Spleen (tissue), 13 donors: ENCODE measurements at places on chromosomes 7 and 10.
A peak's percentile ranks its signal among the peaks of the same experiment; 100 is the strongest.

DNA sequence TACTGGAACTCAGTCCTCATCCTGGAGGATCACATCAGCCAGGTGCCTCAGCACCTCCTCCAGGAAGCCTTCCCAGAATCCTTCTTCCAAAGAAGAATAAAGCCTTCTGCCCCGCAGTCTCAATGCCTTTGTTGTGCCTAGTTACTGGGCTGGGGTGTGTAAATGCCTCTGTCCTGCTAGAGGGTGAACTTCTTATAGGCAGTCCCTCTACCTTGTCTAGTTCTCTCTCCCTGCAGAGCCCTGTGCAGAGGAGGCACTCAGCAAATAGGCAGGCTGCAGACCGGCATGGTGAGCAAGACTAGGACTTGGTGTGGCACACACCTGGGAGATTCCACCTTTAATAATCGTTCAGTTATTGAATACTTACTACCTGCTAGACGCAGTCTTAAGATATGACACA, 104.7 kb upstream of the PCBD1 start:
- peak; percentile 21 for DNase-seq

GRCh38 chr7:108839076-108839475, 269.4 kb downstream of the DNAJB9 start:
- DNase-seq = no peak

DNA sequence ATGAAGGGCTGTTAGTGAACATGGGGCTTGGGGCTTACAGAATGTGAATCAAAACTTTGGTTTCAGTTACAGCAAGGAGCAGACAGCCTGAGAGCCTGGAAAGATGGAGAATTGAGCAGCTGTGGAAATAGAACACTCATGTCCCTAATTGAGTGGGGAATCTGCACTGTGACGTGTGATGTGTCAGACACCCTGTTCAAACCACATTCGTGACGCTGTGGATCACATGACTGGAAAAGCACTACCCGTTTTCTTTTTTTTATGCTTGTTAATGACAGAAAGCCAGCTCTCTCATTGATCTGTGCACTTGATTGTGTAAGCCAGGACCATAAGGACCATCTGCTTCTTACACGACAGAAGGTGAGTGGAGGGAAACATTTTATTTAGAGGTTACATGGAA, 15.1 kb upstream of the TBX20 start:
- no peak for DNase-seq

DNA sequence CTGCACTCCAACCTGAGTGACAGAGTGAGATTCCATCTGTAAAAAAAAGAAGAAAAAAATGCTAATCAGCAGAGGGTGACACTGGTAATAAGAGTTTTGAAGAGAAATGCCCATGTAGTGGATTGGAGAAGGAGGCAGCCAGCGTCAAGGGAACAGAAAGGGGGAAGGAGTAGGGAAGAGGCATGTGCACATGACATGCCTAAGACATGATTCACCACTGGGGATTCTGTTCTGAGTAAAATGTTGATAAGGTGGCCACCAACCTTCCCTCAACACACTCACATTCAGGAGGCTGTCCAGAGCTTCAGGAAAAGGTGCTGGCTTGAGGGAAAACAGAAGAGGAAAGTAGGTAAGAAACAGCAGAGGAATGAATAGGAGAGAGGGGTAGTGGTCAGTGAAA, 39.9 kb downstream of the AKR1D1 start:
- DNase-seq = no peak

DNA sequence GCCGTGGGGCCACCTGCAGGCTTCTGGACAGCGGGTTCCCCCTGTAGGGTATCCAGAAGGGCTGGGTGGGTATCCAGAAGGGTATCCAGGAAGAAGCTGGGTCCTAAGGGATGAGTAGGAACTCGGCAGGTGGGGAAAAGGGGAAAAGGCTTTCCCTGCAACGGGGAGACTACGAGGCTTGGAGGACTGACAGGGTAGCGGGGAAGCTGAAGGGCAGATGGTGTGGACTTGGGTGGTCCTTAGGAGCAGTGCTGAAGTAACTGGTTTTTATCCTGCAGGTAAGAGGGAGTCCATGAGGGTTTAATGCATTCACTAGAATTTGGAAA, 525 bp downstream of the UBE2D4 start:
- DNase-seq = no peak

DNA sequence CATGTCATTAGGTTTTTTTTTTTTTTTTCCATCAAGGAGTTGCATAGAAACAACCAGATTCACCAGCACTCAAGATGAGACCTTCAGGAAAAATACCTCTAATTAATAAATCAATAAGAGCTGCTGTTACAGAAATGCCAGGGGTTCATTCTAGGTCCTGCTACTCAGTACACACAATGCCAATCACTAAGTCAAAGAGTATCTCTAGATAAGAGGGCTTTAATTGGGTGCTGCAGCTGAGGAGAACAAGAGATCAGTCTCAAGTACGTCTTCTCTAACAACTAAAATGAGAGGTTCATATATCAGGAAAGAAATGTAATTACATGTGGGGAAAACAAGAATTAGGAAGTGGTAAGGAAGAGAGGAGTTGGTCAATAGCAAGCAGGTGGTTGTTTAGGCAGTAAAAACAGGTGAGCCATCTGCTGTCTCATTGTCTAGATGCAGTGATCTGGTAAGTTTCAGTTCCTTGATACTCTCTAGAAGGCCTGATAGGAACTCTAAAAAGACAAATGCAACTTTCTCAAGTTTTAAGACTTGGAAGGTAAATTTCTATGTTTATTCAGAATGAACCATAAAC, 272.9 kb upstream of the ZWINT start:
- DNase-seq = no peak

DNA sequence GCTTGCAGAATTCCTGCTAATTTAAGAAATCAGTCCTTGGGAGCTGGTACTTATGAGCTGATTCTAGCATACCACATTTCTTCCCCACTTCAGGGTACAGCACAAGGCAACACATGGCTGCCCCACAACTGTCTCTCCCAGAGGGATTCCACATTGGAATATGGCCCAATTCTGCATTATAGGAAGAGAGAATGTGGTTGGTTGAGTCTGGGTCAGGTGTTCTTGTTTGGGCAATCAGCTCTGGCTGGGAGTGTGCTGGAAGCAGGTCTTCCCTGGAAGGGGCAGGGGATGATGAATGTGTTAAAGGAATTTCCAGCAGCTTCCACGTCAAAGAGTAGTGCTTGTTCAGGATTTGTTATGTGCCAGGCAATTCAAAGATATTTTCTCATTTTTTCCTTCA, 95.7 kb downstream of the BUB3 start:
- DNase-seq = no peak

- DNase-seq = no peak
Observed at GRCh38 chr7:28165261-28165660, 15.3 kb downstream of the JAZF1 start.

DNA sequence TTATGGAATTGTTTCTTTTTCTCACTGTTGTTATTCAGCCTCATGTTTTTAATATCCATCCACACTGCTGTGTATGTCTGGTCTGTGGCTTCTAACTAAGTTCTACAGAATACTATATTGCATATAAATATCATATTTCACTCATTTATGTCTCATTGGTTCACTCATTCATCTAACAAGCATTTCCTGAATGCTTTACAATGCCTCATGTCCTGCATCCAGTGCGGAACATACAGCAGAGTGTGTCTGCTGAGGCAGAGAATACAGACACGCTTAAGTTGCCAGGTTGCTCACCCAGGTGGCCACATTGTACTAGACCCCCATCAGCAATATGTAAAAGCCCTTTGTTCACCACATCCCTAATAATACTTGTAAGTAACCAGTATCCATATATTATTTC, 111.8 kb upstream of the CNTNAP2 start:
- DNase-seq = no peak

DNA sequence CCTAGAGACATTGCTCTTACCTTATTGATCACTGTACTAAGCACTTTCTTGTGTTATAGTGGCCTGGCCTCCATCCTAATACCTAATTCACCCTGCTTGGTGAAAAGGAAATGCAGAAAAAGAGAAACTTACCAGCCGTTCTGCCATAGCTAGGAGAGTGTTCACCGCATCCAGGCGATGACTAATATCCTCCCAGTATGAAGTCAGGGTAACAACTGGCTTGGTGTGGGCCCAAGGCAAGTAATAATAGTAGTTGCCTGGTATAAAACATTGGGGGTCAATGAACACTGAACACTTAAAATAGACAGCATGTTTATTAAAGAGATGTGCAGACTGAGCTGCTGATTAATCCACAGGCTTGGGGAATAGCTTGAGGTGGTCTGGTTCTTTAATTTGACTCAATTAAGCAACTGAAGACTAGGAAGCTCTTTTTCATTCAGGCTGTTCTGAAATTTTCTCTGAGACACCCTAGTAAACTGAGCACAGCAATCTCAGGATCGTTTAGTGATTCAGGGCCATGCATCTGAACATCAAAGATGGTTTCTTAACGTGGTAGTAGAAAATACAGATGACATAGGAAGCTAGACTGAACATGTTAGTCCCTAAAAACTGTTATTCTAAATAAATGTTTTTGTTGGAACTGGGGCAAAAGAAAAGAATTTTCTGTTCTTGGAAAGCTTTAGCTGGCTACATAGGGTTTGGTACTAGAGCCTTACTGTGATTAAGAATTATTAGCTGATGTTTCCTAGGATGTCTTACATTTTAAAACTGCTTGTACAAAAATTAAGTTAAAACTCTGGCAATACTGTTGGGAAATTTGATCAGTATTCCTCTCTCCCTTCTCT, 102.2 kb downstream of the MYOF start:
- no peak for DNase-seq

DNA sequence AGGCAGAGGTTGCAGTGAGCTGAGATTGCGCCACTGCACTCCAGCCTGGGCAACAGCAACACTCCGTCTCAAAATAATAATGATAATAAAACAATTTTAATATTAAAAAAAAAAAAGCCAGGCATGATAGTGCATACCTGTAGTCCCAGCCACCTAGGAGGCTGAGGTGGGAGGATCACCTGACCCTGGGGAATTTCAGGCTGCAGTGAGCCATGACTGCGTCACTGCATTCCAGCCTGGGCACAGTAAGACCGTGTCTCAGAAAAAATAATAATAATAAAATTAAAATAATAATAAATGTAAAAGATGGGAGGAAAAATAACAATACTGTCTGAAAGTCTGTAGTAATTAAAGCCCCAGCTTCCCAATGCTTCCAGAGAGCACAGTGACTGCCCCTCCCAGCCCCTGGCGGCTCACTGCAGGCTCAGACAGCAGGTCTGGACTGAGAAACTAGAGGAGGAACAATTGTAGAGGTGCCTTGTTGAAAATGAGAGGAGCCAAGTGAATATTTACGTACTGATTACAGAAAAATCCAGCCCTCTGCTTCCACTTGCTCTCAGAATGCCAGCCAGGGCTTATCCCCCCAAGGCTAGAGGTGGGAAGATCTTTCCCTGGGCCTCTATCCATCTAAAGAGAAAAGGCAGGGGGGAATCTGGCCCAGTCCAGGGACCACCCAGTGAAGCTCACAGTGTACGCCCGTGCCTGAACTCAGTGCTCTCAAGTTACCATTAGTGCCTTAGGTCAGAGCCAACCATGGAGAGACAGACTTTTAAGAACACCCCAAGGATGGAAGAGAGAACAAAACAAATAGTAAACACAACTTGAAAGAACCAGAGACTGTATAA, 112.8 kb downstream of the PARD3 start:
- no peak for DNase-seq

- DNase-seq = no peak
Observed at GRCh38 chr7:159064816-159065510, 79.7 kb downstream of the VIPR2 start.

DNA sequence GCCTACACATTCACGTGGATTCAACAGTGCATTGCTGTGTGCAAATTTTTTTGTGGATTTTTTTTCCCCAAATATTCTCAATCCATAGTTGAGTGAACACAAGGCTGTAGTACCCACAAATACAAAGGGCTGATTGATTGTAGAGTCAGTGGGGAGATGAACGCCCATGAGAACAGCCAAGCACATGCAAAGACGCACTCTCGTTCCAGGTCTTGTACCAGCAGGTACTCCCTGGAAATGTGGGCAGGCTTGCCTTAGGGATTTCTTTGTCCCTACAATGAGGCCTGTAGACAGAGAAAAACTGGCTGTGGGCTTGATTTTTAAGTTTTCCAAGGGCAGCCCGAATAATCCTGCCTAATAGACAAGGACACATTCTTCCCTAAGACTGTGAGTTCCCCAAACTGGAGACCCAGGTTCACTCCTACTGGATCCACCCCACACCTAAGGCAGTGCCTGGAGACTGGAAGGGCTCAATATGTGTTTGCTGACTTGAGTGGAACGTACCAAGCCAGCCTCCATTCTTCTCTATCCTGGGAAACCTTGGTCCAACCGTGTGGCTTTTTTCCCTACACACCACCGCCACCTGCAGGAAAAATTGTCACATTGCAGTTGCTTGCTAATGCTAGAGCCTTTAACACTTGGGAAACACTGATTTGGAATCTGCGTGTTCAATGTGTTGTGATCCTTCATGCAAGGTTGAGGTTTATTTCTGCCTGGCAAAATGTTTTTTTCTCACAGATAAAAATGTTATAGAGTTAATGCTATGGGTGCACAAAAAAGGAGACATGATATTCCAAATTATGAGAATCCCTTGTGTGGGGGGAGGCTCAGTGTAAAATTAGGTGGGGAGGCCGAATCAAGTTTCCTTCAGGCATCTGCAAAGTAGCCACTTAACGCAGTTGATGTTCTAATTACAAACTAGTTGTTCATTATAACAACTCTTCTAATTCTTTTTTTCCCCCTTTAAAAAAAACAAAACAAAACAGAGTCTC, 49.3 kb downstream of the PPP1R17 start:
- no peak for DNase-seq

DNA sequence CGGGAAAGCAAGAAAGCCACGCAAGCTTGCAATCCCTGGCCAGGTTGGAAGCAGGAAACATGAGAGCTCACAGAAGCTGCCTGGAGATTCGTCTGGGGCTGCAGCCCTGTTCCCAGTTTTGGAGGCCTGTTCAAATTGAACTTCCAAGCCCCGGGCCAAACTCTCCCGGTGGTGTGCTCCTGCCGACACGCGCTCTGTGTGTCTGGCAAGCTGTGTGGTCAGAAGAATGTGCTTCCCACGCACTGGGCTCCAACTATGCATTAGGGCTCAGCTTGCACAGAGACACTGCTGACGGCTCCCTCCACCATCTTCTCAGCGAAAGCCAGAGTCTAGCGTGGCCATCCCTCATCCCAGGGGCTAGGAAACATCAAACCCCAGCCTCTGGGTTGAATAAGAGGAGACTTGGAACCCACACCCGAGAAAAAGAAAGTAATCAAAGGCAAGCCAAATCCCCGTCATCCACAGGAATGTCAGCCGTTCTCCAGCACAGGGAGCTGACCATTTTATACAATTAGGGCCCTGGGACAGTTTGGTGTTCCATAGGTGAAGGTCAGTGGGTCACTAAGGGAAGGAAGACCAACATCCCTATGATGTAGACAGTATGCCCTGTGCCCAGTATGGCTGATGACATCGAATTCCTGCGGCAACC, 107.2 kb downstream of the FGFR2 start:
- DNase-seq = no peak
